ENCODE measurements at places on chromosomes 1 and 21. TPM values are rescaled to one million over a fixed set of nuclear protein-coding genes. Genes with fewer than 3 reads are reported as not detected.

MYOG gene
- not detected for total RNA-seq

TBX19 gene
- total RNA-seq, result 1.6 TPM

ZMYND12 gene
- 2.2 TPM for total RNA-seq

ZNF672 gene
- total RNA-seq, result 12.8 TPM

FCRL5 gene
- total RNA-seq, result not detected
